ENCODE measurements at places on chromosomes 7 and 10.

- no peaks in the 10 kb centered on the region for H3K27me3 ChIP-seq
- peaks cover 5% of the 10 kb centered on the region for H3K4me1 ChIP-seq
- H3K36me3 ChIP-seq = no peaks in the 10 kb centered on the region
- DNase-seq = peak; percentile 45
Observed at GRCh38 chr10:50421026-50421719, 169.9 kb upstream of the ASAH2 start.

GRCh38 chr7:2516194-2516555 lies 3.4 kb upstream of the LFNG start:
- H3K27me3 ChIP-seq = peaks cover 16% of the 10 kb centered on the region
- no peak overlapping the region for H3K27ac ChIP-seq
- no peaks in the 10 kb centered on the region for H3K36me3 ChIP-seq
- H3K4me3 ChIP-seq = no peak overlapping the region
- H3K4me1 ChIP-seq = peaks cover 68% of the 10 kb centered on the region

DNA sequence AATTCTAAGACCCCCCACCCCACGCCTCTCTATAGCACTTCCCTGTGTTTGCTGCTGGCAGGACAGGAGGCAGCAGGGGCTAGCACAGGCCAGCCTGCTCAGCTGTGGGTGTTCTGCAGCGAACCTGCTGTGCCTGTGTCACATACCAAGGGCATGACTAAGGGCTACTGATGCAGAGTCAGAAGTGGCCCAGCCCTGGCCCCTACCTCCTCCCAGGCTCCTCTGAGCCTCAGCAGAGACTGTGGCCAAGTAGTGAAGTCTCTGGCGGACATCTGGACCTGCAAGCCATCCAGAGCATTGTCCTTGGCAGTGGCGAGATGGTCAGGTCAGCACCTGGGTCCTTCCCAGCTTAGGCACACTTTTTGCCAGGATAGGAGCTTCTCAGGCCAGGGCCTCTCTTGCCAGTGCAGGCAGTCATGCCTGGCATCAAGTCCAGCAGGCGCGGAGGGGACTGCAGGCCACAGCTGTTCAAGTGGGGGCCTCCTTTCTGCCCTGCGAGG lies 116.3 kb upstream of the RET start:
- H3K36me3 ChIP-seq = no peaks in the 10 kb centered on the region
- H3K4me3 ChIP-seq = no peak overlapping the region
- DNase-seq = no peak
- H3K27ac ChIP-seq = no peak overlapping the region
- H3K4me1 ChIP-seq = no peaks in the 10 kb centered on the region

DNA sequence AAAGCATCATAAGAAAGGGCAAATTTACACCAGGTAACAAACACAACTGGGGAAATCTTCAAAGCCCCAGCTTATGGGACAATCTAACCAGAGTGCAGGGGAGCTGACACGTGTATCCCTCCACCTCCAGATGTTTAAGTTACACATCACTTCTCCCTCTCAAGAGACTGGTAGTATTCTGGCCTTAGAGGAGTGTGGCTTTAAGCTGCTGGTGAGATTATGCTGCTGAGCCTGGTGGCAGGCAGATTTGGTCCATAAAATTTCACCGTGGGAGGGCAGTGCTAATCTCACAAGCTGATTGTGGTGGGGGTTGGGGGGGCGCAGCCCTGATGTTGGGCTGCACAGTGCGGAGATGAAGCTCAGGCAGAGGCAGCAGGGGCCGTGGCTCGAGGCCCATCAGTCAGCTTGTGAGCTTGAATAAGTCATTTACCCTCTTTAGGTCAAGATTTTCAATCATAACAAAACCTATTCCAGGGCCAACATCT lies 431.0 kb upstream of the GALNT17 start:
- DNase-seq = no peak
- H3K27me3 ChIP-seq = peaks cover 6% of the 10 kb centered on the region
- no peak overlapping the region for H3K27ac ChIP-seq

Measured in K562 (cell line).